Effector CD4-positive, alpha-beta T cell (primary cell): ENCODE measurements at places on chromosomes 2 and 18.

DNA sequence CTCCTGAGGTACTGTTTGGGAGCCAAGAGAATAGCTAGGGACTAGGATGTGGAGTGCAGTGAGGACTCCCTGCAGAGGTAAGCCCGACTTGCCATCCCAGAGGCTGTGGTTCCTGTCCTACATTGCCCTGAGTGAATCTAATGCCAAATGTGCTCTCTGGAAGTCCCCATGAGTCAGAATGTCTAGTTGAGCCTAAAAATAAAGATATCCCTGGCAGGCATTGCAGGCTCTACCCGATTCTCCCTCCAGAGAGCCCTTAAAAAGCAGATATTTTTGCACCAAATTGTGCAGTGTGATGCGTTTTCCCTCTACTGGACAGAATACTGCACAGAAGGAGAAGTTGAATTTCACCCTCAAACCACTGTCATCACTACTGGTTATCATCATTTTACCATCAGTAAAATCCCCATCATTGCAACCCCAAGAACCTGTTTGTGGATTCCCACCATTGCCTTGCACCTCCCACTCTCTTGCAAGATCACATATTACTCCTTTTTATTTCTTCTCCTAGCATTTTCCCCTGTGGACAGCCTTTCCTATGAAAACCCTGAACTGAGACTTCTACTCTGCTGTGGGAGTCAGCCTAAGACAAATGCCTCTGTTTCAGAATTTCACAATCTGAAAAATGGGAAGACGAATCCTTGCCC is 98.0 kb downstream of the MARCHF4 start:
- no peak for DNase-seq

DNA sequence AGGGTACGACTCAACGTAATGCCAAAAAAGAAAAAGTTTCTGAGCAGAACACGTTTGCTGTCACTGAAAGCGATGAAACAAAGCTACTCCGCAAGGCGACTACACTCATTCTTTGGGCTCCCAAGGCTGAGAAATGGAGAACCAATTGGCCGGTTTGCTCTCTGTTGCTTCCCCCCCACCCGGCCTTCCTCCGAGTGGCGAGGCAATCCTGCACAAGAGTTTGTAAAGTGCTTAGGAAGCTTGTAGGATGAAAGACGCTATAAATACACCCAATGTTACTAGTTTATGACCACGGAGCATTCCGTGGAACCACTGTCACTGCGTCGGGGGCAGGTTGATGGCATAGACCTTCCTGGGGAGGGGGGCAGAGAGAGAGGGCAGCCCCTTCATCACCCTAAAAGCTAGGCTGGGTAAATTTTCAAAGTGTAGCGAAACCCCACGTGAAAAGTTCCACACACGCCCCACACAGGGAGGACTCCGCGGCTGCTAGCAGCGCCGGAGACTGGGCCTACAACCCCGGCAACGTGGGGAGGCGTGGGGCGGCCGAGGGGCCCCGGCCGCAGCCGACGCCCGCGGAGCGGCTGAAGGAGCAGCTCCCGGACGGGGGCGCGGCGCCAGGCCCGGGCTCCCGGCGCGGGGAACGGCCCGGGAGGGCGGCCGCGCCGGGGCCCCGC is 915 bp downstream of the CUL3 start:
- DNase-seq: peak; percentile 12

DNA sequence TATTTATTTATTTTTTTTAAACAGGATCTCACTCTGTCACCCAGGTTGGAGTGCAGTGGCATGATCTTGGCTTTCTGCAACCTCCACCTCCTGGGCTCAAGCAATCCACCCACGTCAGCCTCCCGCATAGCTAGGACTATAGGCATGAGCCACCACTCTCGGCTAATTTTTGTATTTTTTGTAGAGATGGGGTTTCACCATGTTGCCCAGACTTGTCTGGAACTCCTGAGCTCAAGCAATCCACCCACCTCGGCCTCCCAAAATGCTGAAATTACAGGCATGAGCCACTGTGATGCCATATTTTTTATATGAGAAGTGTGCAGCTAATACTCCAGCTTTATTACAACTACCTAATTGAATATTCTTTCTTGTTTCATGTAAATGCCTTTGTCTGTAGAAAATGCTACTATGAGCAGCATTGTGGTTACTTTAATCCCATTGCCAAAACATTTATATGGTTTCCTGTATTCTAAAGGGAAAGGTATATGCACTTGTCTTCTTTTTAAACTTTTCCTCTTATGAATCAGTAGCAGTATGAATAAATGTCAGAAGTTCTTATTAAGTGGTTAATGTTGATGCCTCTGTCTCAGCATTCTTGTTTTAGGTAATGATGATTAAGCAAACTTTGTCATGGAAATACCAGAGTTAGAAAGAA is 9.5 kb upstream of the BCL2L11 start:
- DNase-seq: no peak

GRCh38 chr2:71888751-71889445 is 258.8 kb downstream of the CYP26B1 start:
- DNase-seq: no peak

DNA sequence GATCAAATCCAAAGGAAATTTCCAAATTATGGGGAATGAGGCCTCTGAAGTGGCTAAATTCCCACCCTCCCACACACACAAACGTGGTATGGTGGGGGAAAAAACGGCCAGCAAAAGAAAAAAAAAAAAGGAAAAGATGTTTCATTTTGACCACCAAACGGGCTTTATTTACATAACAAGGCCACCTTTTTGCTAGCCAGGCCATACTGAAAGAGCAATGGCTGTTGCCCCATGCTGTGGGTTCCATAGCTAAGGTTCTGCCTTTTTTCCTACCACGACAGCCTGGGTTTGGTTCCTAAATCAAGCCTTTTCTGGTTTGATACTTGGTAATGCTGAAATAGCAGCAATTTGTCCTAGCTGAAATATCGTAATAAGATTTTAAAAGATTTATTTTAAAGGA is 14.0 kb upstream of the IL1B start:
- no peak for DNase-seq
